DMS 273 treated with DMSO at 0.1 percent for 48 hours (cell line): ENCODE measurements at places on chromosomes 2 and 18.

GRCh38 chr2:67844024-67844540, 218.7 kb downstream of the C1D start:
- DNase-seq: no peak

DNA sequence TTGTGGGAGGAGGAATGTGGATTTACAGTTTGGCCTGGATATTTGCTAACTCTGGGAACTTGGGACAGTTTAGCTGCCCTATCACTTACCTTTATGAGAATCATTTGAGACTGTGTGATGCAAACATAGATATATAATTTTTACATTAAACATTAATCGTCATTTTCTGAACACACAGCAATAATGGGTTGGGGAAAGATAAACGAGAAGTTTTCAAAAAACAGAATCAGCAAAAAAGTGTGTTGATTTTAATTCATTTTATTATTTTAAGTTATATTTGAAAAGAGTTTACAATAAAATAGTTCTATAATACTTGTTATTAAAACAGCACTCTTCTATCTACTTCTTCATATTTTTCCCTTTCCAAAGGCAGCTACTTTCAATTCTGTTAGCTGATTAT, 813.3 kb downstream of the SLC4A3 start:
- no peak for DNase-seq

GRCh38 chr18:46419391-46420141, 237.5 kb downstream of the LOXHD1 start:
- no peak for DNase-seq

- DNase-seq: no peak
Observed at GRCh38 chr2:222982010-222982908, 69.7 kb upstream of the KCNE4 start.

- no peak for DNase-seq
Observed at GRCh38 chr2:84830758-84831500, 50.0 kb downstream of the TRABD2A start.

DNA sequence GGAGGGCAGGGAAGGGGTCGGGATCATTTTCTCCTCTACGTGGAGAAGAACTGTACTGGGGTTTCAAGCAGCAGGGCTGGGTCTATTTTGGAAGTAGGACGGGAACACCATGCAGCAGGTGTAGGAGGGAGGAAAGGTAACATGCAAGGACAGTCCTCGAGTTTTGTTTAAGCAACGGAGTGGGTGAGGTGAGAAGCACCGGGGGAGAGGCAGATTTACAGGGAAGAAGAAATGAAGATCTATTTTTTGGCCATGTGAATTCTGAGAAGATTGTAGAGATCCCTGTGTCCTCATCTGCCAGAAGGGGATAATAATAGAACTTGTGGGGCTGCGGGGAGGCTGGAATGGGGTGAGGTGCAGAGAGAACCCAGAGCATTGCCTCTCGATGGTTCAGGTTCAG, 85.6 kb downstream of the INPP5D start:
- no peak for DNase-seq

DNA sequence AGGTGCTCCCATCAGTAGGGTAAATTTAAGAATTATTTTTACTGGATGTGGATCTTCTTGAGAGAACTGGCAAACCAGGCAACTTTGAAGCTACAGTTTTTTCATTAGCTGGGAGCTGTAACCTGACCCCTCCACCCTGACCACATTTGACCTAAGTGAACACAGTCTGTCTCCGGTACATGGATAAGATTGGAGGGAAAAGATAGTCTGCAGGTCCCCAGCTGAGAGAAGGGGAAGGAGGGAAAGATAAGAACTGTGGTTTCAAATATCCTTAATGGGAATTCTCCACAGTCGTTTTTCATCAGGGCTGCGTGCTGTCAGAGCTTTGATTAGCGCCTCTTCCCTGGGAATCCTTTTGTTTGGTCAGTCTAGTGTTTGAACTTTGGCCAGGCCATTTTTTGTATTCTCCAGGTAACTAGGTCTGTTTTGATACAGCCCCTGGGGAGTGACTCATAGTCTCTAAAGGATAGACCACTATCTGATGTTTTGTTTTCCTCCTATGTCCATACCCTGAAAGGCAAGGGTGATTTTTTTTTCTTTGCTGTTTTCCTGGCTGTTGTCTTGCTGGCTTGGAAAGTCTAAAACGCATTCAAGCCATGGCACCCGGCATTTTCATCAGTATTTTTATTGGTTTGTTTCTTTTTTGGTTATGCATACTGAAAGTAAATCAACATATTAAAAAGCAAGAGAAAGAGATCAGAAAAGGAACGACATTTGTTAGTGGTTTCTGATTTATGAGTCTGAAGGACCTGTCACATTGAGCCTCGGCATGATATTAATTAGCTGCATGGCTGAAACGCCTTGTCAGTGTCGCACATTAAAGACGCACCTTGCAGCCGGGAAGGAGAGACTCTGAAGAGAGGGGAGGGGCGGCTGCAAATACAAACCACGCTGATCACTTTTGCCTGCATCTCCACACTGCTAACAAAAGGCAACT, 183.4 kb upstream of the FN1 start:
- DNase-seq: peak; percentile 94

- DNase-seq: no peak
Observed at GRCh38 chr2:112493048-112493447, 11.1 kb downstream of the TTL start.

DNA sequence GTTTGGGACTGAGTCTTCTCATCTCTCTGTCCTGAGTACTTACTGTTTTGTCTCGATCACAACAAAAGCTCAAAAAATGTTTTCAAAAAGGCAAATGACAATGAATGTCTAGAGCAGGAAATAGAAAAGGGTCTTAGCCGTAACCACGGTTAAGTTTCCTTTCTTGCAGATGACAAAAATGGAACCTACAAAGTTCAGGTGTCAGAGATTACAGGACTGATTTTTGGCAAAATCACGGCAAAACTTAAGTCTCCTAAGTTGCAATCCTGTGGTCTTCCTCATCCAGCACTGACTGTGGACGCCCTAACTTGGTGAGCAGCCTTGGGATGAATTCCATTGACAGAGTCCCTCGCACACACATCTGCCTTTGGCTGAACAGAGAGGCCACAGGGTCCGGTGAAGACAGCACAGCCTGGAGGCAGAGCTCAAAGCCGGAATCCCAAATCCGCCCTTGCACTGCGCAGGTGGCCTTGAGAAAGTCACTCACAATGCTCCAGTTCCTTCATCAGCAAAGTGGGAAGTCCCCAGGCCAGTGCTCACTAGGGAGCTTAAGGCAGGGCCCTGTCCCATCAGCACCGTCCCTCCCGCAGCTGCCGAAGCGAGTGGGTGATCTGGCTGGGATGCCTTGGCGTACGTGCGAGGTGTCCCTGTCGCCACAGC, 55.2 kb downstream of the EIPR1 start:
- DNase-seq: no peak

DNA sequence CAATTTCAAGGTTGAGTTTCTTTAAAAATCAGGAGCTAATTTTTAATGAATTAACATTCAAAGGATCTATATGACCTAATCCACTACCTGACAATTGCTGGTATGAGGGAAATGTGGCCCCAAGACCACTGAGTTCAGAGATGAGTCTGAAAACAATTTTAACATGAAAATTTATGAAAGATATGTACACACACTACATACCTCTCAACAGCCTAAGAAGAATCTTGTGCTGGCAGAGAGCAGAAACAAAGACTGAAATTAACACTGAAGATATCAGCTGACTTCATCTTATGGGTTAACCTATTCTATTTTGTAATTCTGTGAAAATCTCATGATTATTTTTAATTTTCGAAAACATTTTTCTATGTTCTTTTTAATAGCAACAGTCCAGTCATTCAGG, 1.7 kb downstream of the FAP start:
- no peak for DNase-seq

DNA sequence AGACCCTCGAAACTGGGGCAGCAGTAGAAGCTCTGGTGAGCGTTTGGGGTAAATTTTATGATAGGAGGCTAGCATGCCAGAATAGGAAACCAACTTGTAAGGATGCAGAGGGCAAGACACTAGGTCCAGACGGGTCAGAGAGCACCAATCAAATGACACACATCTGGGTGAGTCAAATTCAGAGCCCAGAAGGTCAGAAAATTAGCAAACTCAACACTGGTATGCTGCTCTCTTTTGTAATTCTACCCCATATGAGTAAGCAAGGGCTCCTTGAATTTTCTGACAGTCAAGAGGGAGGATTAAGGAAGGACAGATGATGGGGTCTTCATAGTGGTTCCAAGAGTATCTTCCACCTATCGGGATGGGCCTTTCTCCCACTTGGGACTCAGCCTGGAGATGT, 209.8 kb downstream of the BCL2 start:
- DNase-seq: no peak

- DNase-seq: no peak
Observed at GRCh38 chr18:55246278-55246677, 287.0 kb upstream of the CCDC68 start.

GRCh38 chr2:68767031-68767961, 32.7 kb downstream of the ARHGAP25 start:
- DNase-seq: no peak

DNA sequence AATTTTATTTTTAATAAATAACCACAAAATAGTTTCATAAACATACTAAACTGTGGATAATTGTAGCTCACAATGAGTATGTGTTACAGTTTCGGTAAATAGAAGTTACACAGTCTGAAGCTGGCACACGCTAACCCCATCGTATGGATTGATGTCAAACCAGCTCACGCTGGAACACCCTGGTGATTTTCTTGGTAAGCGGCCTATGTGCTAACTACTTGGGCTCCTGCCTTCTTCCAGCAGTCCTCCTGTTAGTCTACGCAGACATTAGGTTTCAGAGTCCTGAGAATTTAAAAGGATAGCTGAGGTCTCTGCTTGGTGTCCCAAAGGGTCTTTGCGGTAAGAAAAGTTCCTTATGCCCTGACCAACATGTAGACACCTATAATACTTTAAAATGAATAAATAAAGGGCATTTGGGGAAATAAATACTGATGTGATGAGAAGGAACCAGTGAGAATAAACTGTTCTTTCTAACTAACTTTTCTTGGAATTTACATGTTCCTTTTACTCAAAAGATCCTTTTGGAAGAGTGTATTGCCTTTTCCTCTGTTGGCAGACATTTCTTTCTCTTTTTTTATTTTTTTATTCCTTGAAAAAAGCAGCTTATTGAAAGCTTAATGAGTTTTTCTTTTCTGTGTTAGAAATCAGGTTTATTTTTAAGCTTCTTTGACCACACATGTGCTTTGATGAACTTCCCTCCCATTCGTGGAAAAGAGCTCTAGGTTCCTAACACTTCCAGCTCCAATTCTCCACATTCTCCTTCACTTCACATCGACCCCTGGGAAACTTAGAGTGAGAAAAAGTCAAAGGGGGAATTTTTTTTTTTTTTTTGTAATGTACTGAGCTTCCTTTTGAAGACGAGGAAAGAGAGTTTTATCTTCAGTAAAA, 322.2 kb downstream of the IRS1 start:
- DNase-seq: no peak

DNA sequence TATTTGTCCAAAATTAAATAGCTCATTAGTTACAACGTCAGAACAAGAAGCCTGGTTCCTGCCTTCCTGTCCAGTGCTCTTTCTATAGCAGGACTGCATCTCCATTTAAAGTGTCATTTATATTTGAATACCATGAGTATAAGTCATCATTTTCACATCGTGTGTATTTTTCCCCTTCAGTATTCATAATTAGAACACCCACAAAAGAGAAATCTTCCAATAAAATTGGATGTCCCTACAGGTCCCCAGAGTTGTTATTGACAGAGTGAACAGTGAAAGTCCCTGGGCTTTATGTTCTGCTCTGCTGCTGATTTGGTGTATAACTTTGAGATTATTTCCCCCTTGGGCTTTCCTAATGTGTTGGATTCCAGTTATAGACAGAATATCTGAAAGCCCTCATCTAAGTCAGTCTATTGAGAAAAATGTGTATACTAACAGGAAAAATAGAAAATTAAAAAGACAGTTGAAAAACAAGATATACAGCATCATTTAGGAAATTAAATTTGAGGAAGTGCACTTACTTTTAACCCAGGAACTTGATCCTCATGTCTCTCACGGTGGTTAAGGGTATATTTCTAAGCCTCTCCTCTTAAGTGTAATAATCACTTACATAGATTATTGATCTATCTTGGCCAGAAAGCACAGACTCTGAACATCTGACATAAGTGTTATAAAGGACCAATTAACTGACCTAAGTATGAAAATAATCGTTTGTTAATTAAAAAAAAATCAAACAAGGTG, 15.2 kb upstream of the REV1 start:
- no peak for DNase-seq

DNA sequence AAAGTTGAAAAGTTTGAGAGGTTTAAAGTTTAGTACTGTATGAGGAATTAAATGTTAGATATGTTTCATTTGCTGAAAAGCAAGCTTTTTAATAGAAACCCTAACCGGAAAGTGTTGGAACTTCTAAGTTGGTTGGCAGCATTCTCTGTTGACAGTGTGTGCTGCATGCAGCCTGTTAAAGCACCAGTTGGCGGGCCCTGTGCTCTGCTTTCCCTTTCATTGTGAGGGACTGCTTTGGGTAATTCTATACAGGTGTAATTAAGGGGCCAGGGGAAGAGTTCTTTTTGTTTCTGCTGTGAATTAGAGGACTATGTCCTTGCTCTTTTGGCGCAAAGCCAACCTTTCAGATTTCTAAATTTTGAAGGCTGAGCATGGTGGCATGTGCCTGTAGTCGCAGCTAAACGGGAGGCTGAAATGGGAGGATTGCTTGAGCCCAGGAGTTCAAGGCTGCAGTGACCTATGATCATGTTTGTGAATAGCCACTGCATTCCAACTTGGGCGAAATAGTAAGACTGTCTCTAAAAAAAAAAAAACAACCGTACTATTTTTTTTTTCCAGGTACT, 20.1 kb downstream of the PLEKHB2 start:
- DNase-seq: no peak

DNA sequence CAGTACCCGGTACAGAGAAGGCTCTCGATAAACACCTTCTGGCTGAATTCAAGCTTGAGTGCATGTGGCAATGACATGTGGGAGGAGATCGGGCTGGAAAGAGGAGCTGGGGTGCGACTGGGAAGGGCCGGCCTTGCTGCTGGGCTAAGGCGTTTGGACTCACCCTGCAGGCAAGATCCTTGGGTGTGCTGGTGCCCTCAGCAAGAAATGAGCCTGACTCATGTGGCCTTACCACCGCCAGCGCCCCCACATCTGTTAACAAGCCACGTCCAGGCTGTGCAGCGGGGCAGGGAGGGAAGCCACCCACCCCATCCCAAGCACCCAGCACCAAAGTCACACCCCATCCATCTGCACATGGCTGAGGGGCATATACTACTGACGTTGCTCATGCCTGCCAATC, 1.3 kb downstream of the HS1BP3 start:
- DNase-seq: no peak

DNA sequence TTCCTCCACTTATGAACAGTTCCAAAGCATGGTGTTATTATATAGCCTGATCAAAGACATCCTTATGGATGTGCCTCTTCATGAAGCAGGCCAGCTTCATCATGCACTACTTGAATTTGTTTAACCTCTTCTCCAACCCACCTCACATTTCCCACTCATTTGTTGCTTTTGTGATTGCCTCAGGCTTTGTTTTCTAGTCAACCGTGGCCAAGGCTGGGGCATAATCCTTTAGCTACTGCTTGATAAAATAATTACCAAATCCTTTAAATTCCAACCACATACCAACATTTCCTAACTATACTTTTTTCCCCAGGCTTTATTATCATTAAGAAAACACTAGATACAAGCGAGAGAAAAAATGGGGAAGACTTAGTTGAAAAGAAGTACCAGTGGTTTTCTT, 39.6 kb upstream of the SCN1A start:
- DNase-seq: no peak
